Fibroblast of mammary gland (primary cell): ENCODE measurements at places on chromosomes 12 and 14.

- peak; percentile 5 for DNase-seq
Observed at GRCh38 chr12:25584596-25584995, 31.5 kb upstream of the LMNTD1 start.

- DNase-seq = no peak
Observed at GRCh38 chr12:32706335-32707024, 27.4 kb downstream of the DNM1L start.

DNA sequence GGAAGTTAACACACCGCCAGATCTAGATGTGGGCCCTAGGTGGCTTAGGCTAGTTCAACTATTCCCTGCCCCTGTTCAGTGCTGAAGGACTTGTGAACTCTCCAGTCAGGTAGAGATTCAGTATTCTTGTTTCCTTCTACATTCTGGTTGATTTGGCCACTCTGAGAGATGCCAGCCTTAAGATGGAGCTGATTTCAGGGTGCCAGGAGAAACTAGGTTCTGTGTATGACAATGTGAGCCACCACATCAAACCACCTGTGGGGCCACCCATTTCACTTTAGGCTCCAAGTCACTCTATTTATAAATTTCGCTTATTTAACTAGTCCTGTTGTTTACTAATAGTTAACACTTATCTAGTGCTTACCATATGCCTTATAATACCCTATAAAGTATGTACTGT, 26.0 kb downstream of the FRMD6 start:
- DNase-seq = no peak

- peak; percentile 45 for DNase-seq
Observed at GRCh38 chr14:90426663-90427062, 29.8 kb downstream of the CALM1 start.

GRCh38 chr12:52585946-52586345, 12.3 kb upstream of the KRT74 start:
- DNase-seq = no peak

GRCh38 chr12:55715833-55716581, at the start of gene BLOC1S1:
Gene BLOC1S1 (plus strand): TSS chr12:55716046. CDS start chr12:55716052, 6 bp downstream.
- peak; percentile 94 for DNase-seq

DNA sequence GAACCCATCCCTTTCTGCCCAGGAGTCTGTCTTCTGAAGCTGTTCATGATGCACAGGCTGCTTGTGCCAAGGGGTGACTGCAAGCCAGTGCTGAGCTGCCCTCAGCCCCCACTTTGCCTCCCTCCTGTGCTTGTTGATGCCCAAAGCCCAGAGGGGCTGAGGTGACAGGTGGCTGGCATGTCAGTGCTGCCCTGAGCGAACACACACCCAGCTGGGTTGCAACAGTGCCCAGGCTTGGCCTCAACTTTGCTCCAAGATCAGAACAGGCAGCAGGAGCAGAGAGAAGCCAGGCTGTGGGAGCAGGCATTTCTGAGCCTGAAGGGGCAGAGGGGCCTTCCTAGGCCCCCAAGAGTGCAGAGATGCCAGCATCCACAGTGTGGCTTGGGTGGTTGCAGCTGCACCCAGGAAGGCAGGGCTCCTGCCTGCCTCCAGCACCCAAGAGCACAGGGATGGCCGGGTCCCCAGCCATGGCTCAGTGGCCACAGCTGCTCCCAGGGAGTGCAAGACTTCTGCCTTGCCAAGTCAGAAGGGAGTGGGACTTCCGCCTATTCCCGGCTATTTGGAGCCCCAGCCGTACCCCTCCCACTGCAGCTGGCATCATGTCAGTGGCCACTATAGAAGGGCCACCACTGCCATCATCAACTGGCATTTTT, 83.1 kb downstream of the SLC16A7 start:
- no peak for DNase-seq
